Fibroblast of mammary gland (primary cell): ENCODE measurements at places on chromosomes 3 and 15.
A peak's percentile ranks its signal among the peaks of the same experiment; 100 is the strongest.

GRCh38 chr3:37994639-37994972 lies 4.0 kb downstream of the VILL start:
- no peak for DNase-seq

DNA sequence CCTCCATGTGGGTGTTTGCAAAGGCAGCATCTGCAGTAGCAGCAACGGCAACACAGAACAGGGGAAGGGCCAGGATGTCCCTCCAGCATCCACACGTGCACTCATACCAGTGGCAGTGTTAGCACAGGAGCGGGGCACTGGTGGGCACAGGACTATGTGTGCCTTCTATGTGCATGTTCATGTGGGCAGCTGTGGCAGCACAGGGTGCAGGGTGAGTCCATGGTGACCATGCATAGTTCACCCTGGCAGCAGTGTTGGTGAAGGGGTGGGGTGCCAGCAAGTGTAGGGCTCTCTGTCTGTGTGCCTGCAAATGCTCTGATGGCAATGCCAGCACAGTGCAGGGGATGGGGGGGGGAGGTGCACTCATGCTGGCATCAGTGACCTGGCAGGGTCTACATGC lies 222.1 kb upstream of the SOX14 start:
- no peak for DNase-seq

DNA sequence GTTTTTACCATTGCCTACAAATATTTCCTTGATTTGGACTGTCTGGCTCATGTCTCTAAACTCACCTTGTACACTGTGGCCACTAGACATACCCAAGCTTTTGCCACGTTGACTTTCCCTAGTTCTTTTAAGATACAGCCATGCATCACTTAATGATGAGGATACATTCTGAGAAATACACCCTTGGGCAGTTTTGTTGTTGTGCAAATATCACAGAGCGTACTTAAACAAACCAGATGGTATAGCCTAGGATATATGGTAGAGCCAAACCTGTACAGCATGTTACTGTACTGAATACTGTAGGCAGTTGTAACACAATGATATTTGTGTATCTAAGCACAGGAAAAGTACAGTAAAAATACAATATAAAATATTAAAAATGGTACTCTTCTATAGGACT lies 5.5 kb downstream of the ARHGEF26 start:
- DNase-seq = no peak

DNA sequence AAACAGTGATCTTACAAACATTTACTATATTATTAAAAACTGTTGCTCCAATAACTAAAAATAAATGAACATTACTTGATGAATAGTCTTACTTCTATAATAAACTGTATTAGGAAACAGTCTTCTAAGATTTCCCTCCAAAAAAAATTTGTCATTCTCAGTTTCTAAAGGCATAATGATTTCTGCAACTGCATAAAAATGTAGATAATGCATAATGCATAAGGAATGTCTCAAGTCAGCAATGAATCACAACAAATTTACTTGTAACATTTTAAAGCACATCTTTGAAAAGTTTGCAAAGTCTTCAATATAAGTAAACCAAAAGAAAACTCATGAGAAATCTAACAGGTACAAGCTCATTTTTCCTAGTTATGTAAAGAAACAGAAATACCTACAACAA lies 113.5 kb downstream of the VPS13C start:
- DNase-seq = peak; percentile 43

DNA sequence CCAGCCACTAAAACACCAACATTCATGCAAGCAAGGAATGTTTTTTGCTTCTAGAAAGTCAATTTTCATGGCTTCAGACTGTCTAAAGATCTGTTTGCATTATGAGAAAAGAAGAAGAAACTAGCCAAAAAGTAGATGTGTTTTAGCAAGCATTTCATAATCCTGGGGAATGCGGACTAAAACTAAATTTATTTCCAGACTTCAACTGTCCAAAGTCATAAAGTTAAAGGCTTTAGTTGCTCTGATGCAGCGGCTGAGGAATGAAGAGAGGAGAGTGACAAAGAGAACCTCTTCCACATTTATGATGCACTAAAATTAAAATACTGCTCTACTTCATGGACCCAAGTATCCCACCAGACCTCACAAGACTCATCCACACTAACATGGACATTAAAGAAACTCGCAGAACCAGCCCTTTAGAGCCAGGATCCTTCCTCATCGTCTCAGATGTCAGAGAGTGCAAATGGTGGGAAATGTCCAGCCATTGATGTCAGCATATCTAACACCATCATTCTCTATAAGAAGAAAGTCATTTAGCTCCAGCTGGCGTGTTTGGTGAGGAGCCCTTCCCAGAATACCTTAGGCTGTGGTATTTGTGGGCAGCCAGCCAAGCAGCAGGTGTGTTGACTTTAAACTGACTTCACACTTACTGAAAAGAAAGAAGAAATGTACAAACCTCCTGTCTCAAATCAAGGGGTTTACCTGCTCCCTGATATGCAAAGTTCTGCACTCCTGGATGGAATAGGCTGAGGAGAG lies 17.4 kb downstream of the FYCO1 start:
- no peak for DNase-seq
